Pulmonary artery endothelial cell (primary cell): ENCODE measurements at places on chromosomes 3 and 15. TPM values are rescaled to one million over a fixed set of nuclear protein-coding genes. Genes with fewer than 3 reads are reported as not detected.

Gene DLL4
- total RNA-seq, result 18.6 and 43.9 TPM in 2 replicates

Gene CPNE4
- total RNA-seq, result not detected in 2 replicates

Gene CPEB1
- 0.07 TPM in 1 of 2 replicates, not detected in the other for total RNA-seq

Gene ARGFX
- total RNA-seq, result not detected in 2 replicates

Gene NBEAL2
- 24.3 and 36.9 TPM in 2 replicates for total RNA-seq

Gene IFT57
- total RNA-seq, result 41.7 and 53.7 TPM in 2 replicates

Gene NRROS
- total RNA-seq, result 2.0 and 4.8 TPM in 2 replicates

Gene ROBO2
- total RNA-seq, result 0.42 and 2.9 TPM in 2 replicates

Gene TGM4
- total RNA-seq, result 0.14 and 0.26 TPM in 2 replicates

Gene STRC
- total RNA-seq, result under 0.01 TPM in 2 replicates

Gene LACTB
- 22.4 and 33.2 TPM in 2 replicates for total RNA-seq

Gene AHSG
- total RNA-seq, result not detected in 2 replicates

Gene GABRR3
- not detected in 2 replicates for total RNA-seq

Gene MANF
- 107 and 182 TPM in 2 replicates for total RNA-seq

Gene MUC20
- total RNA-seq, result 0.20 TPM in 1 of 2 replicates, not detected in the other

Gene SAMD7
- total RNA-seq, result not detected in 2 replicates

Gene CHSY1
- total RNA-seq, result 50.5 and 58.9 TPM in 2 replicates

Gene IL1RAP
- 9.4 and 13.5 TPM in 2 replicates for total RNA-seq

Gene SLC9C1
- under 0.01 and 0.11 TPM in 2 replicates for total RNA-seq

Gene C2CD4A
- 0.74 and 3.2 TPM in 2 replicates for total RNA-seq

Gene GOLGA6D
- total RNA-seq, result not detected in 2 replicates

Gene LINGO1
- 0.04 TPM in 1 of 2 replicates, not detected in the other for total RNA-seq

Gene FAM81A
- 0.07 and 0.18 TPM in 2 replicates for total RNA-seq

Gene NPTN
- total RNA-seq, result 87.8 and 104 TPM in 2 replicates

Gene A4GNT
- not detected in 2 replicates for total RNA-seq

Gene GAP43
- total RNA-seq, result not detected in 2 replicates

Gene NR1I2
- 0.11 TPM in 1 of 2 replicates, not detected in the other for total RNA-seq

Gene AMIGO3
- total RNA-seq, result not detected in 2 replicates

Gene RTP1
- not detected in 2 replicates for total RNA-seq

Gene ITIH3
- total RNA-seq, result not detected in 2 replicates

Gene CCR5
- total RNA-seq, result not detected in 2 replicates

Gene ACTRT3
- 4.0 and 5.1 TPM in 2 replicates for total RNA-seq

Gene BCL2A1
- 0.21 and 2.1 TPM in 2 replicates for total RNA-seq

Gene CPB1
- not detected in 2 replicates for total RNA-seq

Gene SLC12A1
- not detected in 2 replicates for total RNA-seq

Gene GPR156
- 0.13 and 0.18 TPM in 2 replicates for total RNA-seq

Gene MINDY2
- 10.0 and 19.2 TPM in 2 replicates for total RNA-seq

Gene LTK
- 0.07 and 0.18 TPM in 2 replicates for total RNA-seq

Gene DUOXA2
- total RNA-seq, result not detected in 2 replicates
